ENCODE measurements at places on chromosomes 2 and 18.

DNA sequence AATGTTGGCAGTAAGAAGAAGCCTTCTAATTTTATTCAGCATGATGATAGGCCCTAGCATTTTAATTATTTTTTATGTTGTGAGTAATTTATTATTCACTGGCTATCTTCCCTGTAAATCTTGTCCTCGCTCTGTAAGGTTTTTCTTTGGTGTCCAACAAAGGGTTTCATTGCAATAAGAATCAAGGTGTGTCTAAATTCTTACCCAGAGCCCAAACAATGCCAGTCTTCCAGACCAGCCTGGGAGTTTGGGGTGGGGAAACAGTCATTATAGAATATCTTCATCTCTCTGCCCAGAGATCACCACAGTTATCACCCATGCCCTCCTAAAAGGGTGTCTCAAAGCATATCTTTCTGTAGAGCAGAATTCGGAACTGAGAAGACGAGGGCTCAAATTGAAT is at the start of gene DSG4:
Gene DSG4, plus strand, starts transcription at position 301 of the 400 bp plus-strand sequence. CDS start 135 bp downstream, outside the sequence.
- DNase-seq = no peak

- DNase-seq = no peak
These were observed 322.2 kb upstream of the DDX18 start for GRCh38 chr2:117492209-117492851.

DNA sequence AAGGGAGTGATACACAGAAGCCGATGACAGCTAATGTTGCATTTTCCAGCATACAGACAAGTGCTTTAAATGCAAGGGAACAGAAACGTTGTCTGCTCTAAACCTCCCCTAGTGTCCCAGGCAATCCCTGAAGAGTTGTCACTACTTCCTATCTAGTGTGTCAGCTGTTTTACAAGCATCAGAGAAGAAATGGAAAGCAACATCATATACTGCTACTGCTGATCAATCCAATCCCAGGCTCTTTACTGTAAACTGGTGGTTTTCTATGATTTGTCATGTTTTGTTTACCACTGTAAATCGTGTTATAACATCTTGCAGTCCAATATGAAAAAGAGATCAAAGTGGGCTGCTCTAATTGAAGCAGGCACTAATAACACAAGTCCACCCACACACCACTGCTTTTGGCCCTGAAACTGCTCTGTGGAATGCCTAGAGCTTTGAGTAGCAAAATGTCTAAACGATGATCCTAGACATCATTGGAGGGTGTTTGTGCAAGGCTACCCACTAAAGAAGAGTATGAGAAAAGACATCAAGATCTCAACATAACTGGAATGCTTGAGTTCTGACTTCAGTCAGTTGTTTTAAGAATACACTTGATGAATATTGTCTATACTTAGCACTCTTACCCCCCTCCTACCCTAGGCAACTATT is 18.1 kb upstream of the ROCK1 start:
- DNase-seq = no peak

GRCh38 chr2:128625963-128626759 is 307.5 kb upstream of the HS6ST1 start:
- DNase-seq = no peak

DNA sequence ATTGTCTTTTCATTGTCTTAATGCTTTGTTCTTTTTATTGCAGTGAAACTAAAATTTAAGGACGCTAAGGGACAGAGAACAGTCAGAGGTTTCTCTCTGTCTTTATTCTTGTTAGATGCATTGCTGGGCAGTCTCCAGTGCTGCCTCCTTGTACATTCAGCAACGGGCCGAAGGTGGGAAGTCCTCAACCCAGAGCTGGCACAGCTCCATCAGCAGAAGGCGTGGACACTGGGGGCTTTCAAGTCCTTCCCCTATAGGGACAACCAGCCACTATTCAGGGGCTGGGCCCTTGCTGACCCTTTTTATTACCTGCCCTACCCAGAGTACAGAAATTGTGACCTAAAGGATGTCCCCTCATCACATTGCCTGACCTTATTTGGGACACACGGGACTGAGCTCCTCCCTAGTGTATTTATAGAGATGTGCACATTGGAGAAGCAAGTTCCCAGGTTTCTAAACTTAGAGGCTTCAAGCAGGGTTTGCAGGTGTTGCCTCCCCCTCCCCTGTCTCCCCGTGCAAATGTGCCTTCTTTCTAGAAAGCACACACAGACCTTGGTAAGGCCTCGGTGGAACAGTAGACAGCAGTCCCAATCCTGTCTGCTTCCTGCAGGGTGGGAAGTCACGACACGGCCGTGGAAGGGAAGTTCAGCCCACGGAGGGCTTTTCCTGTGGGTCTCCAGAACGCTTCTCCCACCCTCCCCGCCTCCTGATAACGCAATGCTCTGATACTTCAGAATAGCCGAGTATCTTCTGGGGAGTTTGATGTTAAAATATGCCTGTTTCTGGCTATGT is 68.2 kb downstream of the ZCCHC2 start:
- DNase-seq = no peak

DNA sequence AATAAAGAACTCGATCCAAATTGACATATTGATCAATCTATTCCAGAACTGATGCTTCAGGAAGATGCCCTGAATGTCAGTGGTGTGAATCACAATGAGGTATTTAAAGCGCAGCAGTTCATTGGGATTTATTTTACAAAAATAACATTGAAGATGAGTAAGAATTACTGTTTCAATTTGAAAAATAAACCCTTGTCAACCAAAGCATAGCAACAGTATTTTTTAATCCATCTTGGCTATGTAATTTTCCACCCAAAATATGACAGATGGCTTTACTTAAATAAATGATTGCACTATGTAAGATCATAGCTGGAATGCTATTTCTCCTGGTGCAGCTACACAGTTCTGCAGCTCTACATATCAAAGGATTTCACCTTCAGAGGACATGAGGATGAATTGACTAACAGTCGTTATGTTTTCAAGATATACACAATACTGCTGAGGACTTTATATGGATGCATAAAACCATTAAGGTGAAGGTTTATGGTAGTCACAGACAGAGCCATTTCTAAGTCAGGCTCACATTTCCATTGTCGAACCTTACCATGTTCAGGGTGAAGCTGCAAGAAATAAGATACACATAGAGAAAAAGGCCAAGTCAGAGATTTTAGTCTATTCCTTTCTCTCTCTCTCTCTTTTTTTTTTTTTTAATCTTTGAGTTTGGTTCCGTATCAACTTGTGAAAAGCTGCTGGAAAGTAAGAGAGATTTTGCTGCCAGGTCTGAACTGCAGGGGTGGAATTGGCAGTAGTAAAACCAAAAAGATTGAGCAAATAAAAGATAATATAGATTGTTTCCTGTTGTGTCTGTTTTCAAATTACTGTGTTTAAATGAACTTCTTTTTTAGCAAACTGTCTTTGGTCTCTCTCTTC is 398.0 kb upstream of the CDH20 start:
- DNase-seq = no peak

- DNase-seq = no peak
These were observed 127.5 kb downstream of the RTP5 start for GRCh38 chr2:241997017-241997416.

DNA sequence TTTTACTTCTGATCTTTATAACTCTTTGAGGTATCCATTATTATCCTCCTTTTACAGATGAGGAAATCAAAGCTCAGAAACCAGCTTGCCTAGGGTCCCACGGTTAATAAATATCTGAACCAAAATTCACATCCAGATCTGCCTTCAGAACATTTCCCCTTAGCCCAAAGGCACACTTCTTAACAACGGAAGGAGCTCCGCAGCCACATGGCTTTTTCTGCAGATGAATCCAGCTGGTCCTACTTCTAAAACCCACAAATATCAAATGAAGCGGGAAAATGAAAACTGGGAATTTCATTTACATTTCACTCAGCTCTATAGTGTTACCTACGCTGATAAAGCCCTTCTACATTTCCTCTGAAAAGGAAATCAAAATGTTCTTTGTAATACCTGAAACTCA is 357.0 kb upstream of the ID2 start:
- DNase-seq = peak; percentile 38

DNA sequence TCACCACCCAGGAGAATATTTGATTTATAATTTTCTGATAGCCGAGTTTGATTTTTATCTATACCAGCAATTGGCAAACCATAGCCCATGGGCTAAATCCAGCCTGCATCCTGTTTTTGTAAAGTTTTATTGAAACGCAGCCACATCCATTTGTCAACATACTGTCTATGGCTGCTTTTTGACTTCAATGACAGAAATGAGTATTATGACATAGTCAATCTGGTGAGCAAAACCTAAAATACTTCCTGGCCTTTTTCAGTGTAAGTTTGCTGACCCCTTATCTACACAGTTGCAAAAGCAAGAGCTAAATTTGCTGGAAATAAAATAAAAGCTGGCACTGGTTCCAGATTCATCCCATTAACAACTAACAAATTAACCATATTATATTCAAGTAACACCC is 79.8 kb upstream of the SLC25A52 start:
- DNase-seq = no peak

GRCh38 chr2:19893520-19894133 is 8.2 kb downstream of the TTC32 start:
- DNase-seq = no peak

DNA sequence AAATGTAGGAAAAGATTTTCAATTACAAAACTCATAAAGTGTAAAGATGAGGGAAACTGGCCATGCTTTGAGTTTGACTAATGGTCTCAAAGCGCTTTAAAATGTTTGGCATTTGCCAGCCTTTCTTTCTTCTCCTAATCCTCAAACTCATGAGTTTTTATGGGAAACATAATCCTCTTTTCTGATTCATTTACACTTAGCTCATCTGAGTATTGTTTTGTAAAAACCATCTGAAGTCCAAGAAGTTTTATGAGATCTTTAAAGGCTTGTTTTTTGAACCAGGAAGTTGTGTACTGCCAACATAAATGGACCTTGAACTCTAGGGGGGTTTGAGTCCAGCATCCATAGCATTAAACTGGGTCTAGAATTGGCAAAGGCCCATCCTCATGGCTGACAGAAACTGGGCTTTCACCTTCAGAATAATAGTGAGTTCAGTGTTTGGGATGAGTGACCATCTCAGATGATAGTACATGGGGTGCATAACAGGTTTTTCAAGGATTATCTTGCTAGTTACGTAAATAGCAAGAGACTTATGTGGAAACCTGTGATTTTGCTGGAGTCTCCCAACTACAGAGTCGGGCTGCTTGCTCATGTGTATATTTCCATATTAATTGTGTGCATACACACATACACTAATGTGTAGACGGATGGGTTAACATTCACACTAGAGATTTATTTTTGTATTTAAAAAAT is 3.8 kb upstream of the LTBP1 start:
- DNase-seq = no peak

GRCh38 chr18:78625847-78626246 is 353.8 kb upstream of the SALL3 start:
- DNase-seq = peak; percentile 4

GRCh38 chr18:54679318-54680149 is 88.5 kb downstream of the DYNAP start:
- peak; percentile 82 for DNase-seq

DNA sequence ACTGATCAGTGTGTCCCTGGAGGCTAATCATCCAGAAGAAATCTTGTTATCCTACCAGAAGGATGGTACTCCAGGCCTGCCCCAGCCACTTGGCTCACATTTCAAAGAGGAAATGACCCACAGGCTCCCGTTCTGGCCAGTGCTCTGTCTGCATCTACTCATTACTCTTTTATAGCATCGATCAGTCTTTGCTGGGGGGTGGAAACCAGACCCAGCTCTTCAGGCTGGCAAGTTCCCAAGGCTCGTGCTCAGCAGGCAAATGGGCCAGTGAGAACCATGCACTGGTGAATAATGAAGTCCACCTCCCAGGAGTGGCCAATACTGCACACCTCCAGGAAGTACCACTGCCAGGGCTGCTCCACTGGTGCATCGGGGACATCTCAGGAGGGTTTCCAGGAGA is 38.8 kb downstream of the DNER start:
- no peak for DNase-seq

GRCh38 chr2:111166115-111166514 is 45.4 kb downstream of the BCL2L11 start:
- DNase-seq = no peak

DNA sequence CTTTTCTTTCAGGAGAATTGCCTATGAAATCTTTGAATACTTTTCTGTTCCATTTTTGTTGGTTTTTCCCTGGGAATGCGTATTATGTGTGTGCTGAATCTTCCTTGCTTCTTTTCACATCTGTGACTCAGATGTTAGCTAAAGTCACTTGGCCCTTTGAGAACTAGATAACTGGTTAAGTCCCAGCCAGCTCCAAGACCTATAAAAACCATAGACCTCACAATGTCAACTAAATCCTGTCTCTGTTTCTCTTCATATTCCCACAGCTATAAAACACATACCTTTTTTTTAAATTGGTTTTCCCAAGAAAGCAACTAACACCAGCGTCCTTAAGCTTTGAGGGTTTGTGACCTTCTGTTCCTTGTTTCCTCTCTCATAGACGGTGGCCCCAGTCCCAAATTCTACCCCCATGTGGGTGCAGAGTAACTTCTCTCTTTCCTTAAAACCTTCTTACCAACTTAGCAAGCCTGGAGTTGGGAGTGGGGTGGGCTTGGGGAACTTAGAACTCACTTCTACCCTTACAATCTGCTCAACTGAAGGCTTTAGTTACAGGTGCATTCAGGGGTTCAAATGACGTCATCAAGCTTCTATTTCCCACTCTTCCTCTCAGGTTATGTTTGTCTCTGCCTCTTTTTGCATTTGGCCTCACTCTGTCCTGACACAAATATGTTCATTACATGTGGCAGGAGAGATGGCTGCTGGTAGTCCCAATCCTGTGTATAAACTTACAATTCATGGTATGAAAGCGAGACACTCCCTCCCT is 58.1 kb upstream of the TGIF1 start:
- DNase-seq = peak; percentile 46

GRCh38 chr18:77250926-77251729 is 1.5 kb downstream of the GALR1 start:
- DNase-seq = no peak
